ENCODE measurements at places on chromosomes 16 and 17. TPM values are rescaled to one million over a fixed set of nuclear protein-coding genes. Genes with fewer than 3 reads are reported as not detected.

KCTD19 gene
- total RNA-seq: 0.44 TPM

DNAH2 gene
- 0.60 TPM for total RNA-seq

SCIMP gene
- total RNA-seq: 0.77 TPM

MILR1 gene
- 2.0 TPM for total RNA-seq

MYL11 gene
- 194 TPM for total RNA-seq

SPATA22 gene
- total RNA-seq: 1.8 TPM

TMEM114 gene
- 5.7 TPM for total RNA-seq

CCL11 gene
- not detected for total RNA-seq

CDR2L gene
- 9.7 TPM for total RNA-seq

CACNA1G gene
- 23.5 TPM for total RNA-seq

C16orf54 gene
- total RNA-seq: 0.44 TPM

C1QTNF1 gene
- total RNA-seq: 16.8 TPM

CLDN7 gene
- total RNA-seq: 14.3 TPM

EVI2B gene
- 2.5 TPM for total RNA-seq

ST6GALNAC1 gene
- total RNA-seq: 2.0 TPM

KRTAP16-1 gene
- total RNA-seq: not detected

CCL7 gene
- not detected for total RNA-seq

ZNF597 gene
- 4.3 TPM for total RNA-seq

TBC1D3 gene
- total RNA-seq: not detected

BICDL2 gene
- total RNA-seq: 3.1 TPM

MYOCD gene
- 7.9 TPM for total RNA-seq

TOM1L1 gene
- total RNA-seq: 61.0 TPM

NPTX1 gene
- total RNA-seq: 12.9 TPM

CLEC3A gene
- total RNA-seq: not detected

WNK4 gene
- 0.33 TPM for total RNA-seq

ZNF689 gene
- total RNA-seq: 8.2 TPM

KRT9 gene
- not detected for total RNA-seq

CHD9NB gene
- 0.93 TPM for total RNA-seq

CSH1 gene
- not detected for total RNA-seq

TMEM204 gene
- 9.6 TPM for total RNA-seq

LAT gene
- 2.9 TPM for total RNA-seq

CHST4 gene
- 0.44 TPM for total RNA-seq

HCRT gene
- total RNA-seq: 1.4 TPM

NUBP2 gene
- 56.1 TPM for total RNA-seq

MOSMO gene
- 33.6 TPM for total RNA-seq

DPEP2NB gene
- total RNA-seq: not detected

CSH2 gene
- not detected for total RNA-seq

RGS11 gene
- 8.2 TPM for total RNA-seq

HIGD1B gene
- total RNA-seq: not detected

CRHR1 gene
- 20.6 TPM for total RNA-seq

ACSM2A gene
- total RNA-seq: not detected

GNGT2 gene
- 134 TPM for total RNA-seq

SLC6A2 gene
- 9.0 TPM for total RNA-seq

GINS3 gene
- 7.5 TPM for total RNA-seq

CEMP1 gene
- not detected for total RNA-seq

CDRT15L2 gene
- total RNA-seq: not detected

COL1A1 gene
- total RNA-seq: 7,902 TPM

FN3KRP gene
- total RNA-seq: 51.3 TPM

SLC2A4 gene
- 5.4 TPM for total RNA-seq

ZBTB4 gene
- 35.8 TPM for total RNA-seq

NT5C gene
- total RNA-seq: 59.9 TPM

SMYD4 gene
- 16.1 TPM for total RNA-seq

SULT1A2 gene
- total RNA-seq: not detected

BRCA1 gene
- total RNA-seq: 24.4 TPM

Data from camera-type eye (tissue), 1 donor.